ENCODE measurements at places on chromosomes 16 and 17.
A peak's percentile ranks its signal among the peaks of the same experiment; 100 is the strongest.

- no peak for DNase-seq
Observed at GRCh38 chr16:89646906-89647305, 10.6 kb downstream of the CHMP1A start.

- DNase-seq, result peak; percentile 24
Observed at GRCh38 chr17:68085771-68086381, 50.3 kb downstream of the KPNA2 start.

DNA sequence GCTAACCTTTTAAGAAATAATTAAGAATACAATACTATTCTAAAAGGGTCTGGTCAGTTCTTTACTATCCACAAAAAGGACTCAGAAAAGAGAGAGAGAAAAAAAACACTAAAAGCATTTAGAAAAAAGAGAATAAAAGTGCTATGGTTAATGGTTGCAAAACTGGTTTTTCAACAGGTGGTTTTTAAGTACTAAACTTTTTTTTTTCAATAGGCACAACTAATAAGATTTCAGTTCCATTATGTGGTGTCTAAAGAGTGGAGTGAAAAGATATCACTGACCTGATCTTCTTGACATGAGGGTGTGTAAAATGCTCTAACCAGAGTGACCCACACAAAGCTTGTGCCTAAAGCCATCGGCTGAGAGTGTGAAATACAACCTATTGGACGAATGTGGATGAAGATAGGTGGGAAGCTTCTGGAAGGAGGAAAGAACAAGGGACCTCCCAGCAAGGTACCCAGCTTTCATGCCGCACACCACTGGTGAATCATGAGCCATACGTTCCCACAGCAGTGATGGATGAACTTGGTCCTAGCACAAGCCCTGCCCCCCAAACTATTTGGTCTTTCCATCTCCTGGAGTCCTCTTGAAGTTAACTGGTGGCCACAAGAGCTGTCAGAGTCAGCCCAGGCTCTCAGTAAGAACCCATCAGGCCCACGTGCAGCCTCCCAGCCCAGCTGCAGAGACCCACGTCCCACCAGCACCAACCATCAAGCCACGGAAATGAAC lies 103.0 kb downstream of the ZFHX3 start:
- DNase-seq, result no peak

GRCh38 chr17:62206550-62206949 lies 141.5 kb upstream of the MED13 start:
- DNase-seq, result no peak

DNA sequence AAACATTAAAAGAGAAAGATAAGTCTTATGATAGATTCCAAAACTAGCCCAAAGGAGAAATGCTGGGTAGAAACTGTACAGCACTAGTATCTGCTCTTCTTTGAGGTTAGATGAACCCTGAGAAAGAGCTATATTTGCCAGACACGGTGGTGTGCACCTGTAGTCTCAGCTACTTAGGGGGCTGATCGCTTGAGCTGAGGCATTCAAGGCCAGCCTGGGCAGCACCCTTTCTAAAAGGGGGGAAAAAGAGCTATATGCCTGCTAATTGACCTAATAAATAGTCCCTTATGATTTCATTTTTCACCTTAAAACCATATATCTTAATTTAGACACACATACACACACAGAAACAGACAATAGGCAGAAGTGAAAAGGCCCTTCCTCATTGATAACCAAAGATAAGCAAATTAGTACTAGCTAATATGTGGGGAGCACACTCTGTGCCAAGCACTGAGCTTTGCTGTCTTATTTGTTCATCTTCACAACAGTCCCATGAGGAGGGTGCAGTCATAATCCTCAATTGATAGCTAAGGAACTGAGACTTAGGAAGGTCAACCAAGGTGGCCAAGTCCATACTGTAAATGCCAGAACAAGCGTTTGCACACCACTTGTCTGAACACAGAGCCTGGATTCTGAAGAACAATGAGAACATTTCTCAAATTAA lies 56.6 kb upstream of the NLK start:
- no peak for DNase-seq

GRCh38 chr17:70161519-70161918 lies 7.8 kb upstream of the KCNJ2 start:
- no peak for DNase-seq

GRCh38 chr17:27878776-27879562 lies 14.2 kb downstream of the LYRM9 start:
- no peak for DNase-seq

- no peak for DNase-seq
Observed at GRCh38 chr16:31109622-31110021, 1.4 kb downstream of the BCKDK start.

DNA sequence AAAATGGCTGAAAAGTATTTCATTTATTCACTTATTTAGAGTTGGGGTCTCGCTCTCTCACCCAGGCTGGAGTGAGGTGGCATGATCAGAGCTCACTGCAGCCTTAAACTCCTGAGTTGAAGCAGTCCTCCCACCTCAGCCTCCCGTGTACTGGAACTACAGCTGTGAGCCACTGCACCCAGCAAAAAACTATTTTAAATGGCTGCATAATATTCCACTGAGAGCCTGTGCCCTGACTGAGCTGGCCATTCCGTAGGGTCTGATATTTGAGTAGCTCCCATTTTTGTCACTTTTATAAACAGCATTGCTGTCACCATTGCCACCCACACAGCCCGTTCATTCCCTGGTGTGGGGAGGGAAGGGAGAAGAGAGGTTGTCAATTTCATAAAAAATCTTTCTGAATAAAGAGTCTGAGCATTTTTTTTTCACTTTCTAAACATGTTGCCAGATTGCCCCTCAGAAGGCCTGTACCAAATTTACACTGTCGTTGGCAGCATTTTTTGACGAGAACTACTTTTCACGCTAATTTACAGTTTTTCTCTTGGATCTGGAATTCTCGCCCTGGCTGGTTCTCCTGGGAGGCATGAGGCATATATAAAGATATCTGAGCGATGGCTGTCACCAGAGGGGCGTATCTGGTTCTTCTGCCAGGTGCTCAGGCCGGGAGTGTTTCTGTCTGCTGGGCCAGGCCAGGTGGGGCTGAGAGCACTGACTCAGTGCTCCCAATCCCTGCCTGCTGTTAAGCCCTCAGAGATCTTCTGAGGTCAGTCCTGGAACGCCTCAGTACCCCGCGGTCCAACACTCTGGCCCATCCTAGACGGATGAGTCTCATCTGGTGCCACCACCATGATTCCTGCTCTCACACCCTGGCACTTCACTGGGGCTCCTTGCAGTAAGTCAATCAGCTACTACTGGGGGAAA lies 7.2 kb upstream of the KIFC3 start:
- DNase-seq, result peak; percentile 75

GRCh38 chr16:11328172-11329070 lies 16.8 kb upstream of the RMI2 start:
- peak; percentile 82 for DNase-seq

- DNase-seq, result no peak
Observed at GRCh38 chr17:47203984-47204721, 5.0 kb upstream of the MYL4 start.

- peak; percentile 59 for DNase-seq
Observed at GRCh38 chr16:89201439-89202377, 1.4 kb upstream of the SLC22A31 start.

GRCh38 chr17:75086496-75087181 lies 1.1 kb upstream of the SLC16A5 start:
- DNase-seq, result no peak

DNA sequence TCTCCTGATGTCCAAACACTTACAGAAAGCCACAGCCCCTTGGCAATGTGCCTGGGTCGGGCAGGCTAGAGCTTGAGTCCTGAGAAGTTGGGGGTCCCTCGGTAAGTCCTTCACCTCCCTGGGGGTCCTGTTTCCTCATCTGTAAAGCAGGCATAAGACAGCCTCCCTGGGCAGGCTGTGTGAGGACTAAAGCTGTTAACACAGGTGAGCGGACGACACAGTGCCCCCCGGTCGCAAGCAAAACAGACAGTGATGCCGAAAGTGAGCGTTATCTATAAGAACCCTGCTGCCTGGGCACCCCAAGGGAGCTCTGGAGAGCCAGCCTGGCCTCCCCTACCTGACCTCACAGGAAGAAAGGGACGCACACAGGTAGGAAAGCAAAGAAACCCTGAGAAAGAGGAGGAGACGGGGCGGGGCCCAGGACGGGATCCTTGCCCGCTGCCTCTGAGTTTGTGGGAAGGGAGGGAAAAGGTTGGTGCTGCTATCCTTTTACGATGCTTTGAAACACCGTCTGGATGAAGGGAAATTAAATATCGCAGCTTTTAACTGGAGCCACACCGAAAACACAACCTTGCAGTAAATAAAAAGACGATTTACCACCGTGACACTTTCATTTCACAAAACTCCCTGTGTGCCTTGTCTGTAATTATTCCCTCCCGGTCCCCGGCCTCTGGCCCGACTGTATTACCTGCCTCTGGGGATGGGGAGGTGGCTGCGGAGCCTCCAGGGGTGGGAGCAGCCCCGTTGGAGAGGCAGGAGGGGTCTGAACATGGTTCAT lies 67.1 kb downstream of the ENGASE start:
- DNase-seq, result no peak

DNA sequence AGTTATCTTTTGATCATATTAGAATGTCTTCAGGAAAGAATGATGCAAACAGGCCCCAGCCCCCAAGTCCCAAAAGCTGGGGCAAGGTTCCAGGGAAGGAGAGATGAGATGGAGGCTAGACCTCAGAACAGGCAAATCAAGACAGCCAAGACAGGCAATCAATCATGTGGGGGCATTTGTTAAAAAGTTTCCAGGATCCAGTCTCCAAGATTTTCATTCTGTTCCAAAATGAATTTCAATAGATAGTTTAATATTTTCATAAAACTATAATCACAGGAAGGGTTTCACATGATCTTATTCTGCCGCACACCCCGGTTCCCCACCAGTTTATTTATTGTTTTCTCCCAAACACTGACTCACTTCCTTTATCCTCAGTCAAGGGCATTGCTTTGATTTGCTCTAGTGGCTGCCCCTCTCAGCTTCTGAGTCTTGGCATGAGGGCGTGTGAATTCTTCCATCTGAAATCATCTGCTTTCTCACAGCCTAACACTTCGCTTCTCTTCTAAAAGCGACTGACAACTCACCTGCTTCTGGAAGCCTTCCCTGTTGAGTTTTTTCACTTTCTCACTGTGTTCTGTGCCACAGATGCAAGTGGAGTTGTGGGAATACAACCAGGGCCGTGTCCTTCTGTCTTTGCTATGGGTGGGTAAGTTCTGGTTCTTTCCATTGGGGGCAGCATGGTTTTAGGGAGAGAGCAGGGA lies 12.2 kb upstream of the TERF2 start:
- DNase-seq, result peak; percentile 22

GRCh38 chr16:30867747-30868146 lies 26.1 kb downstream of the BCL7C start:
- peak; percentile 8 for DNase-seq

- no peak for DNase-seq
Observed at GRCh38 chr16:67100569-67101310, 9.0 kb upstream of the PHAF1 start.

DNA sequence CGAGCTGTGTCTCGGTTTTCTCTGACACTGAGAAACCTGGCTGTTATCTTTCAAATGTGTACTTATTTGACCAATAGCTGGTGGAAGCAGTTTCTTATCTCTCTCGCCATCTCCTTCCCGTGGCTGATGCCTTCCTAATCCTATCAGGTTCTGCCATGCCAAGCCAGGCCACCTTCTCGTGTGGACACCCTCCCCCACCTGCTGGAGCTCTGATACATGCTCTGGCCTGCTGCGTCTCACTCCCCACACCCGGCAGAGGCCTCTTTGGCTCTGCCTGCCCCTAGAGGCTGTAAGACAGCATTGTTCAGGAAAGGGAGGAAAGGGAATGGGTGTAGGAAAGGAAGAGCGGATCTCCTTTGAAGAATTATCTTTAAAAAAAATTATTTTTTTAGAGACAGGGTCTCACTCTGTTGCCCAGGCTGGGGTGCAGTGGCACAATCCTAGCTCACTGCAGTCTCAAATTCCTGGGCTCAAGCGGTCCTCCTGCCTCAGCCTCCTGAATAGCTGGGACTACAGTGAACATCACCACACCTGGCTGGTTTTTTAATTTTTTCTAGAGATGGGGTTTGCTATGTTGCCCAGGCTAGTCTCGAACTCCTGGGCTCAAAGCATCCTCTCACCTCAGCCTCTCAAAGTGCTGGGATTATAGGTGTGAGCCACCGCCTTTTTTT lies 7.5 kb upstream of the ARMC5 start:
- peak; percentile 58 for DNase-seq

- no peak for DNase-seq
Observed at GRCh38 chr16:66473654-66474519, 46.8 kb downstream of the BEAN1 start.

DNA sequence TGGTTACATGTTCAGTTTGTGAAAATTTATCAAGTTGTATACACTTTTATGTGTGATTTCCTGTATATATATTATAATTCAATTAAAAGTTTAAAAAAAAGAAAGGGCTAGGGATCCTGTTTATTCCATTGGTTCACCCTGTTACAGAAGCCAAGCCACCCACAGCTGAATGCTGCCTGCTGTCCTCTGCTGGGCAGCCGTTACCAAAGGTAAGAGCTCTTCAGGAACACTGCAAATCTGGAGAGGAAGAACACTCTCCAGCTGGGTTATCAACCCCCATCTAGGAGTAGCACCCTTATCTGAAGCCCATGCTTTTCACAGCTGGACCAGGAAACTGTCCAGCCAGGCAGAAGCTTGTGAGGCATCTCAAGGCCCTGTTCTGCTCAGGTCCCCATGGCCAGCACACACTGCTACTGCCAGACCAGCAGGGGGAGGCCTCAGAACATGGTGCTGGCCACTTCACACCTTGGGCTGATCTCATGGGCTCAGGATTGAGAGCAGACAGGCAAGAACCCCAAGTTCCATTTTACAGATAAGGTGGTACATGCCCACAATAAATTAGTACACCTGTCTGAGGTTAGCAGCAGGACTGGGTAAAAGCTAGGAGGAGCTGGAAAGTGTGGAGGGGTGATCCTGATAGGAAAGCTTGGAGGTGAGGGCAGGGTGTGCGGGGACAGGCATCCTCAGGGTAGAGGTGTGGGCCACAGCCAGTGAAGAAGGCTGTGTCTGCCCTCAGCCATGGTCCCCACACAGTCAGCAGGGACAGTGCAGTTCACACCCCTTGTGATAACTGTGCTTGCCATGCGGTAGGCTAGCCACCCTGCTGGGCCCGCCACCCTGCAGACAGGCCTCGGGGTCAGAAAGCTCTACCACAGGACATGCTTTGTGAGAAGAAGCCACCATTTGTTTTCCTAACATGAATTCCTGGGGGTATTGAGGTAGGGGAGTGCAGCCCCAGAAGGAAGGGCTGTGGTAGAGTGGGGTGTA lies 54.3 kb upstream of the SREBF1 start:
- peak; percentile 52 for DNase-seq

DNA sequence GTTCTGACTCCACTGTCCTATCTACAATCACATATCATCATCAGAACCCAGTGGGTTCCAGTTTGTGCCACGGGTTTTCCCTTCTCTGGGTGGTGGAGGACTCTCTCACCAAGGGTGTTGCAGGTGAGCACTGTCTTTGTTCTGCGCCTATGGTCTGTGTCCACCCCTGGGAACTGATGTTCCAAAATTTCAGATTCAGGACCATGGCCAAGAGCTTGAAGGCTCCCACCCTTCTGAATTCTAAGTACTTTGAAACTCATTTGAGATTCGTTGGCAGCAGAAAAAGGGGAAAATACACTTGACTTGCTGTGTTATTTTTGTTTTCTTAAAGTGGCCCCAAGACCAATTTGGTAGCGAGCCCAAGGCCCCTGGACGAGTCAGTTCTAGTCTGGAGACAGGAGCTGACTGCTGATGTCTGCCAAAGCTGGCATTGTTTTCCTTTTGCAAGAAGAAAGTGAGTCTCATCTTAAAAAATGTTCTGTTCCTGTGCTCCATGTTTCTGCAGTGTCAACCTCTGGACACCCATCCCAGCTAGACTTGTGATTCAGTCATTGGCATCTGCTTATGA lies 310.9 kb downstream of the HAPSTR1 start:
- no peak for DNase-seq
